ENCODE measurements at places on chromosomes 5 and 9.

- no peak overlapping the region for H3K27ac ChIP-seq
- H3K4me3 ChIP-seq = no peak overlapping the region
- H3K36me3 ChIP-seq = 0 out of 2 replicates have a peak, but pooled peaks cover 2% of the 10 kb centered on the region
- no peak for DNase-seq
- H3K4me1 ChIP-seq = no peaks in the 10 kb centered on the region
- H3K27me3 ChIP-seq = no peaks in the 10 kb centered on the region
These were observed 34.6 kb downstream of the PKD2L2 start for GRCh38 chr5:137923856-137924255.

DNA sequence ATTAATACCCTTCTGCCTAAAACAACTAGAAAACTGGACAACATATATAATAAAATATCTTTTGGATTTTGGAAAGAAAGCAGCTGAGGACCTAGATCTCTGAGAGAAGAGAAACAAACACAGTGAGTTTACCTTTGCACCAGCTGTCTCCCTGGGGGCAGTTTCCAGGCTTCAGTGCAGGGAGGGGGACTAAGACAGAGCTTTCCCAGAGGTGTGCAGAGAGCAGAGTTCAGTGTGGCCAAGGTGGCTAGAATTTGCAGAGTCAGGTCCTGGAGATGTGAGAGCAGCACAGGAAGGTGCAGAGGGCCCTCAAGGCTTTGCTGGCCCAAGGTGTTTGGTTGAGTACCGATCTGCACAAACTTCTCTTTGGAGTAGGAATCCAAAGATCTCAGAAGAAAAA lies 26.3 kb upstream of the PTPDC1 start:
- H3K36me3 ChIP-seq = peaks cover 8% of the 10 kb centered on the region
- H3K4me3 ChIP-seq = no peak overlapping the region
- H3K27ac ChIP-seq = no peak overlapping the region

- H3K4me3 ChIP-seq = no peak overlapping the region
- no peaks in the 10 kb centered on the region for H3K4me1 ChIP-seq
- H3K36me3 ChIP-seq = no peaks in the 10 kb centered on the region
These were observed 19.5 kb upstream of the SERINC5 start for GRCh38 chr5:80275347-80275746.

- peaks cover 6% of the 10 kb centered on the region for H3K4me1 ChIP-seq
- no peaks in the 10 kb centered on the region for H3K36me3 ChIP-seq
- no peak within 1 kb of the TSS for H3K27ac ChIP-seq
- H3K4me3 ChIP-seq = no peak within 1 kb of the TSS
- no peak for DNase-seq
These were observed at the start of gene KLHL3 for GRCh38 chr5:137735555-137736284. KLHL3 (minus strand) TSS chr5:137736089; CDS start chr5:137735646, 443 bp downstream.

Data from RWPE2 (cell line).